ENCODE measurements at places on chromosomes 6 and 20. TPM values are rescaled to one million over a fixed set of nuclear protein-coding genes. Genes with fewer than 3 reads are reported as not detected.

DNA sequence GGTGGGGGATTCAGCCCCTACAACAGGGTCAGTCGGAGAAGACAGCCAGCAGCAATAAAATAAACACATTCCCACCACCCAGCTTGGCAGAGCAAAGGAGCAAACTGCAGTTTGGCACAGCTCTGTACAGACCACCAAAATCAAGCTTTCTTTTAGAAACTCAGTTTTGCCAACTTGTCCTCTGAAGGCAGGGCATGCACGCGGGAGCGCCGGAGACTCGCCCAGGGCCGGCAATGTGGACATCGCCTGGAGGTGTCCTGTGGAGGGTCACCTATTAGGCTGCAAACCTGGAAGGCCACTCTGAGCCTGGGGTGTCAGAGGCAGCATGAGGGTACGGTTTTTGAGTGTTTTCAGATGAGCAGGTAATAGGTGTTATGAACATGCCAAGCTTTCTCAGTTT lies 34.7 kb downstream of the TMEM242 start:
- no peak for DNase-seq

GRCh38 chr6:149231778-149232177 lies 85.7 kb upstream of the TAB2 start:
- DNase-seq: no peak

DNA sequence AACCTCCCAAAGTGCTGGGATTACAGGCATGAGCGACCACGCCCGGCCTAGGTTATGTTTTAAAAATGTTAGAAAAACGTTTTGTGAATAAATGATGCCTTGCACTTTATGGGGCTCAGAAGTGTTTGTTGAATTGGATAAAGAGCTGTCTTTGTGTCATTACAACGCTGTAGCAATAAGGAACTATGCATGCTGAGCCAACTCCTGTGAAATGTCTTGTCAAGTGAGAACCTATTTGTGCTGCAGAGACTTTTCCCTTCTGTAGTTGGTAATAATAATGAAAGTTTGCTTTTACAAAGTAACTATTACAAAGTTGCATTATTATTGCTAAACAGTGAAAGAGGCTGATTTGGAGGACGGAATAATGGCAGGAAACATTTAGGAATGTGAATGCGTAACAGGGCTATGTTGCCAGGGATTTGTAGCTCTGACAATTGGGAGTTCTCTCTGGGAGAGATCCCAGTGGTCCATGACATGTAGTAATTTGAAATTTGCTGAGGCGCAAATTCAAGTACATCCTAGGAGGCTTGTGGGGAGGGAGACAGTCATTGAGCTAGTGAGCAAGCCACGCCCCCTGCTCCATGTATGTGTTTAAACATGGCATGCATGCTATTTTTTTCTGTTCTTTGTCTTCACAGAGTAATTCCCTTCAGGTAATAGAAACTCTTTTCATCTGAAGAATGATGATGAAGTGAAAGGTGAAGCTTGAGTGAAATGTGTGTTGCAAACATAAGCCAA lies 16.8 kb upstream of the BICRAL start:
- no peak for DNase-seq

C20orf96 gene
- total RNA-seq: 10.7 TPM

- no peak for DNase-seq
These were observed 7.1 kb upstream of the DDO start for GRCh38 chr6:110422444-110422822.

GRCh38 chr20:31678389-31679356 lies 41.0 kb downstream of the COX4I2 start:
- peak; percentile 64 for DNase-seq

DNA sequence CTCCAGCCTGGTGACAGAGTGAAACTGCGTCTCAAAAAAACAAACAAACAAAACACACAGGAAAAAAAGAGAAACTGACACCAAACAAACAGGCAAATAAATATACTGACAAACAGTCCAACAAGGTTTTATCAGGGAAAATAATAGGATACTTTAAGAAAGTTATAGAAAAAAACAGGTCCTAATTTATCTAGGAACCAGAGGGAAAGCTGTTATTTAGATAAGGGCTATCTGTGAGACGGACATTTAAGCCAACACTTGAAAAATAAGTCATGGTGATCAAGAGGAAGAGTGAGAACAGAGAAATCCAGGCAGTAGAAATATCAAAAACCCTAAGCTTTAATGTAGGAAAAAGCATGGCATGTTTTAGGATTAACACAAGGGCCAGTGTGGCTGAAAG lies 68.9 kb downstream of the FAM217A start:
- DNase-seq: no peak

GCNT2 gene
- total RNA-seq: 13.0 TPM

GRCh38 chr20:59403261-59403961 lies 103.0 kb downstream of the EDN3 start:
- no peak for DNase-seq

- peak; percentile 14 for DNase-seq
These were observed 122.7 kb downstream of the BTBD9 start for GRCh38 chr6:38517005-38517404.

GRCh38 chr6:3844097-3844463 lies 5.1 kb upstream of the FAM50B start:
- peak; percentile 78 for DNase-seq

DNA sequence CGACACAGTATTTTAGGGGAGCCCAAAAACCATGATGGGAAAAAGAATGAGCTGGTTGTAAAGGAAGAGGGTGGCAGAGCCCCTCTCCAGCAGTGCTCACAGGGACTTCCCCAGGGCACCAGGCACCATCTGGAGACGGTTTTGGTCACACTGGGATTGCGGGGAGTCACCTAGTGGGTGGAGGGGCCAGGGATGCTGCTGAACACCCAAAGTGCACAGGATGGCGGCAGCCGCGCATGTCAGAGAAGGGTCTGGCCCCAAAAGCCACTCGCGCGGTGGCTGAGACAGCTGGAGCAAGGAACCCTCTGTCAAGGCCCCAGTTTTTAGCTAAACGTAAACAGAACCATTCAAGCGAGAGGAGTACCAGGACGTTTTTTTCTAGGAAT lies 10.8 kb downstream of the CTSZ start:
- no peak for DNase-seq
